ENCODE measurements at places on chromosomes 4 and X.

GRCh38 chr4:187565416-187565815, 430.2 kb upstream of the ZFP42 start:
- no peak for DNase-seq

DNA sequence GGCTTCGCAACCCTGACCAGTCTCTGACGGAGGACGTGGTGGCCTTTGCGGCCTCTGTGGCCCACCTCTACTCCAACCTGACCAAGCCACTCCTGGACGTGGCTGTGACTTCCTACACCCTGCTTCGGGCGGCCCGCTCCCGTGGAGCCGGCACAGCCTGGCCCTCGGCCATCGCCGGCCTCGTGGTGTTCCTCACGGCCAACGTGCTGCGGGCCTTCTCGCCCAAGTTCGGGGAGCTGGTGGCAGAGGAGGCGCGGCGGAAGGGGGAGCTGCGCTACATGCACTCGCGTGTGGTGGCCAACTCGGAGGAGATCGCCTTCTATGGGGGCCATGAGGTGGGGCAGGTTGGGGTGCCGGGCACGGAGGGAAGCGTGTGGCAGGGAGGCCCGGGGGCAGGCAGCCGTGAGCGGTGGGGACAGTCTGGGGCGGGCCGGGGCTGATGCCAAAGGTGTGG, 1.2 kb downstream of the ABCD1 start:
- no peak for DNase-seq

DNA sequence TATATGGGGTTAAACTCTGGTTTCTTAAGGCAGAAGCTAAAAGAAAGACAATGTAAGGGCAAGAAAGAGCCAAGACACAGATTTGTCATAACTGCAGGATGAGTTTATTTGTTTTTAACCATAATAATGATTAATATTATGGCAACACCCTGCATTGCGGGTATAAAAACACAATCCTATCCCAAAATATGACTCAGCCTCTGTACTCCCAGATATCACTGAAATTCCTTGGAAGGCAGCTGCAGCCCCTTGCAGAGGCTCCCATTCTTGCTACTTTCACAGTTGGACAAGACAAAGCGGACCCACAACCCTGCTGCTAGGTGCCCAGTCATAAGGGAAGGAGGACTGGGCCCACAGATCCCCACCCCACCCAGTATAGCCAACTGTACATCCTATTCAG, 20.4 kb upstream of the FGF16 start:
- DNase-seq, result no peak

GRCh38 chr4:139361301-139361700, 59.0 kb upstream of the NDUFC1 start:
- DNase-seq, result no peak

DNA sequence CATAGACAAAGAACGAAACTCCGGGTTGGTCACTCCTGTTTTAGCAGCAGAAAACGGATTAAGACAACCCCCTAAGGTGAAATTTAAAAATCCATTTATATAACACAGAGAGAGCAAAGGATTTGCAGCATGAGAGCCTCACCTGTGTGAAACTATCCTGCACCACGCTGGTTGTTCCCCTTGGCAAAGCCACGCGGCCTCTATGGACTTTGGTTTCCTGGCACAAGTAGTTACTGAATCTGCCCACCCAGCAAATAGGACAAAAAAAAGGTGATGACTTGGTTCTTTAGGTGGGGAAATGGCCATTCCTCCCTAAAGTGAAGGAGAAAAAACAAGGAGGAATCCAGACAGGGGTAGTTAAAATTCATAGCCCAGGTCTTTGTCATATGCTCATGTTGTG, 133.1 kb downstream of the PLS3 start:
- DNase-seq, result no peak

- DNase-seq, result no peak
These were observed 94.5 kb downstream of the CASK start for GRCh38 chrX:41828826-41829225.

DNA sequence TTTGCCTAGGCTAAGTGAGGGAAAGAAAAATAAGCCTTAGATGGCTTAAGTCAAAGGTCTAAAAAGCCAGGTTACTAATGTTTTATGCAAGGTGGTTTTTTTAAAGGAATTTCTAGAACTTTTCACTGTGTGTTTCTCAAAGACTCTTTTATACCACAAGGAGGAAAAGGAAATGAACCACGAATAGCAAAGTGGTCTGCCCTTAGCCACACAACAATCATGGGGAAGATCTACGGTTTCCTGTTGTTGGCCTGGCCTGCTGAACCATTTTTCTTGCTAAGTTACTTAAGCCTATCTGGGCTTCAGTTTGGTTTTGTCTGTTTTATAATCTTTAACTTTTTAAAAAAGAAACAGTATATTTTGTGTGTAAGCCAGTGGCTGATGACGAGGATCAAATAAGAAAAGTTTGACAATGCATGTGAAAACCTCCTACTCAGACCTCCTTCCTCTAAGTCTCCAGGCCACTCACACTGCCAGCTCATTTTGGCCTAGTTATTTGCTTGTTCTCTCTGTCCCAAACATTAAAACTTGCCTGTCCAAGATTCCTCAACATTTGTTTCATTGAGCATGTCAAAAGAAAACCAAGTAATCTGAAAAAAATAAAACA, 56.7 kb upstream of the COL25A1 start:
- no peak for DNase-seq

- DNase-seq, result no peak
These were observed 60.7 kb upstream of the S100G start for GRCh38 chrX:16589211-16589610.

GRCh38 chrX:42414057-42414456, 363.9 kb downstream of the PPP1R2C start:
- no peak for DNase-seq

GRCh38 chrX:24395775-24396174, 35.3 kb downstream of the SUPT20HL1 start:
- DNase-seq, result no peak

DNA sequence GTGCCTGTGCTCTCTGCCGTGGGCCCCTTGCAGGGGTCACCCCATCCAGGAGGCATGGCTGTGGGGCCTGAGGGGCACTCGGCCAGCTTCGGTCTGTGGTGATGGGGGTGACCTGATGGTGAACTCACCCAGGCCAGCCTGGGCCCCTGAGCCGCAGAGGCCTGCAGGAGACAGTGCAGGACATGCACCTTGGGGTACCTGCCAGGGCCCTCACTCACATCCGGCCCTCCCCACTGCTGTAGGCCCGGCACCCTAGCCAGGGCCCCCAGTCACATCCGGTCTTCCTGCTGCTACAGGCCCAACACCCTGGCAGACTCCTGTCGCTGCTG, 7.3 kb downstream of the CFAP99 start:
- DNase-seq, result no peak

- no peak for DNase-seq
These were observed 126.0 kb upstream of the CXorf66 start for GRCh38 chrX:140091125-140091886.

DNA sequence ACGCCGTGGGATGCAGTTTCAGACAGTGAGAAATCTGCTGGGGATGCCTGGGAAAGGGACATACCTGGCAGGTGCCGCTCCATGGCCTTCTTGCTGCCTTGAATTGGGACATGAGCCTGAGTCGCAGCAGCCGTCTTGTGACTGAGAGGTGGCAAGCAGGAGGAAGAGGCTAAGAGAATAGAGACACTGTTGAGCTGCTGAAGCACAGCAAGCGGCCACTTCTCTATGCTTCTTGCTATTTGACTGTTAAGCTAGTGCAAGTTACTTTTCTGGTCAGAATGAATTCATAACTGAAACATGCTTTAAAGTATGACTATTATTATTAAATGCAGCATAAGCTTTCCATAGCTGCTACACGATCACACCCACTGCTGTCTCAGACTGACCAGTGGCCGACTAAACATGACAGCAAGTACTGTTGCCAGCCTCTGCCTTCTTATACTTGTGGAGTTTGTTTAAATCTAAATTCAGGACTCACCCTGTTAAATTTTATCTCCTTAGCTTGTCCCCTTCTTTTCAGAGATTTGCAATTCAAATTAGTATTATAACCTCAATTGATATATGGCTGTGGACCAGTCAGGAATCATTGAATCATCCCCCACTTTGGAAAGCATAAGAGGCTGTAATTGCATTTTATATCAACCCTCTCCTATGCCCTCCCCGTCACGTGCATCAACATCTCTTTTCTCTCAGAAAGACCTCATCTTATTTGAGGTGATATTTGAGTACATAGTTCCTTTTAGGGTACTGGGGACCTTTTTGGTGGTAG, 24.8 kb upstream of the ACSL1 start:
- no peak for DNase-seq

DNA sequence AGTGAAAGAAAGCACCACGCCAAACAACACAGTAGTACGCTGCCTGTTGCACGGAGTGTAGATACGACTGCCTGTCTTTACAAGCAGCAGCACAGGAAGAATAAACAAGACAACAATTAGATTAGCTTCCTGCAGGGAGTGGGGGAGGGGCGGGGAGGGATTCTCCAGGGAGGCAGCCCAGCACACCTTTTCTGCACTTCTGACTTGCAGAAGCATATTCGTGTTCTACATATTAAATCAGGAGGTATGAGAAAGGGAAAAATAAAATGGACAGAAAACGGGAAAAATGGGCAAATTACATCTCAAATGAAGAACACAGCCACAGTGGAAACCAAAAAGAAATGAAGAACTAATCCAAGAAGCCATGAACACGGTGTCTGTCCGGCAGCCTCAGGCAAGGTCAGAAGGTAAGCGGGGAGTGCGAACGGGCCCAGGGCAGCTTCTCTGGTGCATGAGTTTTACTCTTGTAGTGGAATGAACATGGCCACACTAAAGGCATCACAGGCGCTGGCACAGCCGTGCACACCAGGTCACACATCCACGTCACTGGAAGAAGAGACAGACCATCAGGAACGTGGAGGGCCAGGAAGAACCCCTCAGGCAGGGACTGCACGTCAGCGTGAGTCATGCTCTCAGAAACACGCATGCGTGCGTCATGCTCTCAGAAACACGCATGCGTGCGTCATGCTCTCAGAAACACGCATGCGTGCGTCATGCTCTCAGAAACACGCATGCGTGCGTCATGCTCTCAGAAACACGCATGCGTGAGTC, 20.1 kb upstream of the ADRA2C start:
- no peak for DNase-seq

DNA sequence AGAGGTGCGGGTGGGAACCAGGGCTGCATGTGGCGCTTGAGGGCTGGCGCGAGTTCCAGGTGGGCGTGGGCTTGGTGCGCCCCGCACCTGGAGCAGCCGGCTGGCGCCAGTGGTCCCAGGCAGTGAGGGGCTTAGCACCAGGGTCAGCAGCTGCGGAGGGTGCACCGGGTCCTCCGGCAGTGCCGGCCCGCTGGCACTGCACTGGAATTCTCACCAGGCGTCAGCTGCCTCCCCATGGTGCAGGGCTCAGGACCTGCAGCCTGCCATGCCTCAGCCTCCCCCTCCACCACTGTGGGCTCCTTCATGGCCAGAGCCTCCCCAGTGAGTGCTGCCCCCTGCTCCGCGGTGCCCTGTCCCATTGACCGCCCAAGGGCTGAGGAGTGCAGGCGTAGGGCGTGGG, 174.0 kb downstream of the ADAM29 start:
- no peak for DNase-seq

- DNase-seq, result no peak
These were observed 113.9 kb upstream of the ANXA3 start for GRCh38 chr4:78437608-78438088.

- DNase-seq, result no peak
These were observed 93.9 kb upstream of the JADE1 start for GRCh38 chr4:128715616-128716015.

DNA sequence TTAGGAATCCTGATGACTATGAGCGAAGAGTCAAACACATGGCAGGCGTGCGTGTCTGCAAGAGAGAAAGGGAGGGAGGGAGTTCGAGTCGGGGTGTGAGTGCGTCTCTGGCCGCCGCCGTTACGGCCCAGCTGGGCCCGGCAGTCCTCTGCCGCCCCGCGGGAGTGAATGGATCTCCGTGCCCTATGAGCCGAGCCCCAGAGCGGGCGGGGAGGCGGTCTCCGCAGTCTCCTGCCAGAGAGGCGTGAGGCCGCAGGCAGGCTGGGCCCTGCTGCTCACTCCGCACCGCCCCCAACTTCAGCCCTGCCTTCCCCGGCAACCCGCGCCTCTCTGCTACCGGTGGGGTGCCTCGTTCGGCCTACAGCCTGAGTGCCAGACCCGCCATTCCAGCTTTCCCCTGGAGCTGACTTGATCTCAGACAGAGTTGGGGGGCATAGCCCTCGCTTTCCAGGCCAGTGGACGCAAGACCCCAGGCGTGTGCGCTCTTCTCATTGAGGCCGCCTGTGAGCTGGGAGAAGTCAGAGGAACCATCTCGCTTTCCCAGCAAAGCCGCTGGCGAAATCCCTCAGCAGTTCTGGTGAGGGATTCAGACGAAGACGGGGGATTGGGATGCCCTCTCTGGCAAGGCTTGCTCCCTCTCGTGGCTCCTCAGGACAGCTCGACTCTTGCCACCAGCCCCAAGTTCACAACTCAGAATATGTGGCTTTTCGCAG, 1.4 kb downstream of the SLC16A2 start:
- no peak for DNase-seq

DNA sequence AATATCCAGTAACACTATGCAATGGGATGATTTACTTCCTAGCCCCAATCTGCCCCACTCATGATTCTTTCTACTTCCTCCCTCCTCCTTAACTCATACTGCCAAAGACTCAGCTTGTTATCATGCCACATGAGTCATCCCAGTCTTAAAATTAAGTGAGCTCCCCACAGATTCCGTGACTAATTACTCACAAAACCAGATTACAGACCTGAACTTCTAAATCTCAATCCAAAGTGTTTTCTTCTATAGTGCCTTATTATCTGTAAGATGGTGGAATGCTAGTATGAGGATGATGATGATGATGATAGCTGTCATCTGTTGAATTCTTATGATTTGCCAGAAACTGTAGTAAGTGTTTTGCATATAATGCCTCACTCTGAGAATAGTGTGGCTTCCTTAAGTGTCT, 27.7 kb upstream of the GPC3 start:
- no peak for DNase-seq

GRCh38 chr4:46484881-46485280, 95.0 kb upstream of the GABRA2 start:
- DNase-seq, result no peak
